Activated gamma-delta T cell treated with anti-CD3 and anti-CD28 coated beads, Interleukin-2, amount 50 U/mL, for 16 hours (primary cell): ENCODE measurements at places on chromosomes 12 and 14.

GRCh38 chr12:100267603-100268281 is 765 bp downstream of the SCYL2 start:
- no peak for DNase-seq

DNA sequence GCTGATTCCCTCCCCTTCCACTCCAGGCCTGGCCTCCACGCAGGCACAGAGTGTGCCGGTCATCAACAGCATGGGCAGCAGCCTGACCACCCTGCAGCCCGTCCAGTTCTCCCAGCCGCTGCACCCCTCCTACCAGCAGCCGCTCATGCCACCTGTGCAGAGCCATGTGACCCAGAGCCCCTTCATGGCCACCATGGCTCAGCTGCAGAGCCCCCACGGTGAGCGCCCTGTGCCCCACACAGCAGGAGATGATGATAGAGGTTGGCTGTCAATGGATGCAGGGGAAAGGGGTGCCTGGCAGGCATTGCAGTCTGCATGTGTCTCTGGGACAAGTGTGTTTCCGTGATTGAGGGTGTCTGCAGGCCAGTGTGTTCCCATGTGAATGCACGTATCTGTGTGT is 18.8 kb downstream of the C12orf43 start:
- DNase-seq: no peak

- no peak for DNase-seq
These were observed 313.9 kb downstream of the BCL11B start for GRCh38 chr14:98958048-98958631.

DNA sequence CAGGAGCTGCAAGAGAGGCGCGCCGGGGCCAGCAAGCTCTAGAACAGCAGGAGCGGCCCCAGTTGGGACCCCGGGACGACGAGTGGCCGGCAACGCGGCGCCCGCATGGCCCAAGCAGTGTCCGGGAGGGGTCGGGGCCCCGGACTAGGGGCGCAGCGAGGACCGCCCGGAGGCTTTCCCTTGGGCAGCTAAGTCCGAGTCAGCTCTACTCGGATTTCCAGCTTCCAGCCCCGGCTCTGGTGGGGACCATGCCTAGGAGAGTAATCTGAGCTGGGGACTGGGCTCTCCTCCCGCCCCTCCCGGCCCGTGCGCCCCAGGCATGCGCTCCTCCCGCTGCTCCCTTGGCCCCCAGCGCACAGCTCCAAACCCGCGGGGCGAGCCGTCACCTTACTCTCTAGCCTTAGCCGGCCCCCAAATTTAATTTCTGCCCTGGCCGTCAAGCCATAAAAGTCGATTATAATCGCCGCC is 41.6 kb upstream of the CAPRIN2 start:
- DNase-seq: no peak

- no peak for DNase-seq
These were observed 44.6 kb downstream of the ERO1A start for GRCh38 chr14:52650774-52651173.

DNA sequence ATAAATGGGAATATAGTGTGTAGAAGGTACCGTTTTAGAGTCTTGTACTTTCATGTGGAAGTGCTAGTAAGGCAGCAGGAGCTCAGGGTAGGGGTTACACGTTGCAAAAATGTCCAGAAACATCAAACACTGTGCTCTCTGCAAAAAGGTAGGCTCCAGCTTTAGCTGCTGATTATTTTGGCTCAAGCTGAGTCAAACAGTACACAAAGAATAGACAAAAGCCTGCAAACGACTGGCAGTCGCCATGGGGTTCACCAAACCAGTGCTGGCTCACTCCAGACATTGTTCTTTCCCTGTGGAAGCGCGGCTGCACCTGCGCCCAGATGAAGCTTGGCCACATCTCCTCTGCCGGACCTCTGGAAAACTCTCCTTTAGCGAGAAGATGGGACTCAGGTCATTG is 45.3 kb upstream of the NAA30 start:
- DNase-seq: no peak

GRCh38 chr12:115871714-115872113 is 405.8 kb downstream of the MED13L start:
- no peak for DNase-seq

GRCh38 chr14:67984274-67984673 is 164.7 kb downstream of the RAD51B start:
- DNase-seq: no peak

GRCh38 chr14:104318558-104319490 is 180.4 kb downstream of the KIF26A start:
- DNase-seq: no peak

GRCh38 chr12:16019136-16019535 is 108.0 kb downstream of the DERA start:
- DNase-seq: no peak

GRCh38 chr14:50229681-50230080 is 1.7 kb downstream of the SOS2 start:
- DNase-seq: no peak

- DNase-seq: no peak
These were observed 336.7 kb downstream of the ADGRD1 start for GRCh38 chr12:131290255-131290959.

- no peak for DNase-seq
These were observed 203.0 kb downstream of the SNAPC1 start for GRCh38 chr14:61965030-61965745.

GRCh38 chr14:104350463-104351185 is 212.2 kb downstream of the KIF26A start:
- no peak for DNase-seq

DNA sequence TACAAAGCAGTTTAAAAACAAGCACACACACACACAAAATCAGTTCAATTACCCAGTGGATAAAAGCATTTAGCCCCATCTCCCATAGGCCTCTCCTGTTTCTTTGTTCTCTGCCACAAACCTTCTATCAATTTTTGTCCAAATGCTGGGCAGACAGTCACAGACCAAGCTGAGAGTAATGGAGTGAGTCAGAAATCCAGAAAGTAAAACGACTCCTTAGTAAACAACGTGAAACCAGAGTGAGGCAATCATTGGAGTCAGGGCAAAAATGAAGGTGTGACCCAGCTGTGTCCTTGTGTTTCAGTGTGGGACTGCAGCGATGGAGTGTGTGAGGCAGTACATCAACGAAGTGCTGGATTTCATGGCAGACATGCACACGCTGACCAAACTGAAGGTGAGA is 102.0 kb downstream of the PRIMA1 start:
- no peak for DNase-seq

- no peak for DNase-seq
These were observed 12.8 kb downstream of the RITA1 start for GRCh38 chr12:113198296-113198695.

DNA sequence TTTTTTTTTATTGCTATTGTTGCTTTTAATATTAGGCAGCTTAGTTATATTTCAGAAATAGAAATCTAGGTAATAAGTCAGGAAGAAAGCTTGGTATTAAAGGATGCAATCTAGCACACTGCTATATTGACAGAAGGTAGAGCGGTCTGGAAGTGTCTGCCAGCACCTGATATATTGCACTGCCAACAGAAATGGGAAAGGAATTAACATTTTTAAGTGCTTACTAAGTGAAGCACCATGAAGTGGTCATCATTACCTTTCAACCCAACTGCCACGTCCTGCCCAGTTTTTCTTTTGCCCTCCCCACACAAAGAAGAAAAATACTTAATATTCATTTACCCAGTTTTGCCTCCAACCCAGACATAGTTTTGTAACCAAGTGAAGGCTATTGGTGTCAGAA is 163.5 kb downstream of the KITLG start:
- DNase-seq: no peak

DNA sequence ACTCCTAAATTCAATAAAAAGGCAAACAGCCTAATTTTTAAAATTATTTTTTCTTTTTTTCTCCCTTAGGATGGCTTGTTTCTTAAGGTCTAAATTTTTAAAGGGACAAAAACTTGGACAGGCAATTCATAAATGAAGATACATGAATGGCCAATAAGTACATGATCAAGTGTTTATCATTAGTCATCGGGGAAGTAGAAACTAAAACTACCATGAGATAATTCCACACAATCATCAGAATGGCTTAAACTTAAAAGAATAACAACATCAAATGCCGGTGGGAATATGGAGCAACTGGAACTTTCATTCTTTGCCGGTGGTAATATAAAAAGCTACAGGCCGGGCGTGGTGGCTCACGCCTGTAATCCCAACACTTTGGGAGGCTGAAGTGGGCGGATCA is 29.1 kb downstream of the MOK start:
- no peak for DNase-seq

GRCh38 chr12:105993766-105994555 is 144.8 kb downstream of the NUAK1 start:
- DNase-seq: no peak

GRCh38 chr12:20259786-20260185 is 108.6 kb upstream of the PDE3A start:
- DNase-seq: no peak

GRCh38 chr14:65485516-65485915 is 73.0 kb downstream of the FUT8 start:
- DNase-seq: no peak

- no peak for DNase-seq
These were observed 57.4 kb downstream of the DGLUCY start for GRCh38 chr14:91171291-91171690.

GRCh38 chr14:63991833-63992232 is 139.0 kb downstream of the SYNE2 start:
- DNase-seq: no peak

DNA sequence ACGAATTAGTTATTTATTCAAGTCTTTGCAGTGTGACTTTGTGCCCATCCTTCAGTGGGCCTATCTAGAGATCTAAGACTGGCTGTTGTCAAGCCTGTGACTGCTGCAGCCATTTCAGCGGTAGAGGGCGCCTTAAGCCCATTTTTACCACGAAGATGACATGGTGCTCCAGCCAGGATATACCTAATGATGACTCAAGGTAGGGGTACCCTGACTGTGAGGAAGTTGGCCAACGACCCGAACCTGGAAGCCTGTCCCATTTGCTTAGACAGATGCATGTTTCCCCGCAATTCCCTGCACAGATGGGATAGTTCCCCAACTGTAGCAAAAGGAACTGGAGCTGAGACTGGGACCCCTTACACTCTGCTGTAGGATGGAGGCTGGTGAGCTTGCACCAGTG is 41.3 kb downstream of the RAB3IP start:
- no peak for DNase-seq
